ENCODE measurements at places on chromosomes 7 and 10. TPM values are rescaled to one million over a fixed set of nuclear protein-coding genes. Genes with fewer than 3 reads are reported as not detected.
A peak's percentile ranks its signal among the peaks of the same experiment; 100 is the strongest.

The TMEM229A gene
- total RNA-seq = not detected

The PYROXD2 gene
- total RNA-seq = 5.6 TPM

The ARHGEF5 gene
- total RNA-seq = 3.5 TPM

The OR2A42 gene
- total RNA-seq = not detected

The CTNNA3 gene
- under 0.01 TPM for total RNA-seq

The PDE1C gene
- total RNA-seq = 1.4 TPM

- peaks cover 58% of the 10 kb centered on the region for H3K4me1 ChIP-seq
- DNase-seq = no peak
- H3K4me3 ChIP-seq = no peak overlapping the region
- H3K27me3 ChIP-seq = no peaks in the 10 kb centered on the region
- H3K27ac ChIP-seq = peak overlapping the region; percentile 93
Measured at GRCh38 chr7:55127622-55128081, 108.8 kb downstream of the EGFR start.

- no peak overlapping the region for H3K27ac ChIP-seq
- H3K4me1 ChIP-seq = no peaks in the 10 kb centered on the region
- no peak overlapping the region for H3K4me3 ChIP-seq
- no peaks in the 10 kb centered on the region for H3K27me3 ChIP-seq
- DNase-seq = no peak
- no peaks in the 10 kb centered on the region for H3K36me3 ChIP-seq
Measured at GRCh38 chr10:107059068-107059804, 105.3 kb downstream of the SORCS1 start.

DNA sequence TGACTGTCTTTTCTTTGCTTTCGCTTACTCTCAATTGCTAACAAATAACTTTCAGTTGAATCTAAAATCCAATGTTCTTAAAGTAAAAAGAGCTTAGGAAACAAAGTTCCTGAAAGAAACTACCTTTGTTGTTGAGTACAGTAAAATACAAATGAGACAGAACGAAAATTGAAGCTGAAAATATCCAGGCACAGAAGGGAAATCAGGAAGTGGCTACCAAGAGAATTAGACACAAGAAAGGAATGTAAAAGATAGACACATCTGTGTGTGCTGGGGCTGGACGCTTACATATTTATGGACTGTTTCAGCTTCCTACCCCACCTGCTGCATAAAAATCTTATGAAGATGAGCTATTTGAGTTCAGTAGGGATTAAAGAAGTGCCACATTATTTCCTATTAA, 161.7 kb upstream of the PLXDC2 start:
- no peak overlapping the region for H3K27ac ChIP-seq
- H3K36me3 ChIP-seq = no peaks in the 10 kb centered on the region
- H3K4me1 ChIP-seq = peaks cover 28% of the 10 kb centered on the region
- DNase-seq = no peak
- H3K4me3 ChIP-seq = no peak overlapping the region

DNA sequence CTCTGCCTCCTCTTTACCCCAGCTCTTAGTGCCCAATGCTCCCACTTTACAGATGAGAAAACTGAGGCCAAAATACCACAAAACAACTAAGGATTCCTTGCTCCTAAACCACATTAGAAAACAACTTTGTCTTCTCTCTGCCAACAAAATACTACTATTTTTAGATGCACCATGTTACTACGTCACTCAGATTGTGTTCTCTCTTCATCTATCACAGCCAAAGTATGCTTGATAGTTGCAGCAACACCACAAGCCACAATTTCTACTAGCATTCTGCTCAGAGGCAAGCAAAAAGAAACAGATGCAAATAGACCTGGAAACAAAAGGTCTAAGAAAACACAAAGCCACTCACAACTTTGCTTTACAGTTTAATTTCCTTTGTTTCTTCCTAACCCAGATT, 3.3 kb upstream of the PDE1C start:
- H3K4me1 ChIP-seq = no peaks in the 10 kb centered on the region
- no peak overlapping the region for H3K4me3 ChIP-seq
- H3K27me3 ChIP-seq = no peaks in the 10 kb centered on the region
- no peak overlapping the region for H3K27ac ChIP-seq
- H3K36me3 ChIP-seq = no peaks in the 10 kb centered on the region

DNA sequence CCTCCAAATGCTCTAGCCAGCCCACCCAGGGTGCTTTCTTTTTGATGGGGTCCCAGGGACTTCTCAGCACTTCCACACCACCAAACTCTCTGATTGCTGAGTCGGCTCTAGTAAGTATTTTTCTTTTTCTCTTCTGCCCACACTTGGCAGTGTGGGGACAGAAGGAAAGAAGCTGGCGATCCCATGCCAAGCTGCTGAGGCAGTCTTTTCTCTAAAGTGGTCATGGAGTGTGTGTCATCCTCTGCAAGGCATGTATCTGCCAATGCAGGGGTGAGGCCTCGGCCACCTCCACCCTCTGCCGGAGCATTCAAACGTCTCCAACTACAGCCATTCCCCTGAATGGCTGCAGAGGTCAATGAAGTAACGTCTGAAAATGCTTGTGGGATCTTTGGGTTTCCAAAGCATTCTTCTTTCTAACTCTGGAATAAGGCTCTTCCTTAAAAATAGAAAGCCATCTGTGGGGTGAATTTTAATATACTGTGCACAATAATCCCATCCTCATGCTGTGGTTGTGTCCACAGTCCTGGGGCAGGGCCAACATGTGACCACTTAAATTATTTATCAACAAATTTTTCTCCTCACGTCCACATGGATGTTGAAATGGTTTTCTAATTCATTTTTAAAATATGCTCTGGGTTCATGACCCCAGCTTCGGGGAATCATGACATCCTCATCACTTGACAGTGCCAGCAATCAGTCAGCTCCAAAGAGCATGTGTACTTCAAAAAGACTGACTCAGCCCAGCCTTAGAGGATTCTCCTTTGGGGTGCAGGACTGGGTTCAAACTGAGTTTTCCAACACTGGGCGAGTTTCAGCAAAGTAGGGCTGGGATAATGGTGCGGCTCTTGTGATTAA, 171.3 kb upstream of the ITGB1 start:
- DNase-seq = no peak
- H3K4me1 ChIP-seq = no peaks in the 10 kb centered on the region
- no peaks in the 10 kb centered on the region for H3K27me3 ChIP-seq
- H3K36me3 ChIP-seq = no peaks in the 10 kb centered on the region
- H3K4me3 ChIP-seq = no peak overlapping the region

- H3K36me3 ChIP-seq = no peaks in the 10 kb centered on the region
- H3K27ac ChIP-seq = no peak overlapping the region
- no peak overlapping the region for H3K4me3 ChIP-seq
Measured at GRCh38 chr7:42233171-42233570, 3.8 kb downstream of the GLI3 start.

DNA sequence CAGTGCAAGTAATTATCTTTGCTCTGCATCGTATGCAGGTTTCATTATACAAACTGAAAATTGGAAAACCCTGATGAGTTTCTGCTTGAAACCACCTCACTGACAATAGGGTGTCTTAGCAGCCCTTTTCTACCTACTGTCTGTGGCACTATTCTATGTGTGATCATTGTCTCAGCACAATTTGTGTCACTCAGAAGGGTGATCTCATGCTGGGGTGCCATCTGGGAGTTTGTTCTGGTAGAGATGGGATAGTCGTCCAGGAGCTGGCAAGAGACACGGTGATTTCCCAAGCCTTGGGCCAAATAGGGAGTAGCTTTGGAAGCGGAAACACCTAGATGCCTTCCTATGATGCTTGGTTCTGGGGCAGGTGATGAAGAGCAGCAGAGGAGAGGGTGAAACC, 186.3 kb downstream of the FRMD4A start:
- no peak overlapping the region for H3K4me3 ChIP-seq
- no peak overlapping the region for H3K27ac ChIP-seq
- no peaks in the 10 kb centered on the region for H3K4me1 ChIP-seq
- H3K27me3 ChIP-seq = no peaks in the 10 kb centered on the region

DNA sequence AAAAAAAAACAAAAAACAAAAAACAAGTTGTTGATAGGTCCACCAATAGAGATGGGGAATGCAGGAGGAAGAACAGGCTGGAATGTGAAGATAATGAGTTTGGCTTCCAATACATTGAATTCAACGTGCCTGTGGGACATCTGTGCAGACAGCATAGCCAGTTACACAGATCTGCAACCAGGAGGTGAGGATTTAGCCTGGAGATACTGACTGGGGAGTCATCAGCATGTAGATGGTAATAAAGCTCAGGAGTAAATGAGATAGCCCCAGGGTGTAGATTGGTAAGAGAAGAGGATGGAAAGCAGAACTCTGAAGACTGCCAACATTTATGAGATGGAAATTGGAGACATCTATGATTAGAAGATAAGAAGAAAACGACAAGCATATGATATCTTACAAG, 4.7 kb upstream of the TRIM8 start:
- H3K27ac ChIP-seq = no peak overlapping the region
- no peaks in the 10 kb centered on the region for H3K27me3 ChIP-seq
- no peak overlapping the region for H3K4me3 ChIP-seq
- DNase-seq = no peak
- peaks cover 3% of the 10 kb centered on the region for H3K4me1 ChIP-seq

- DNase-seq = no peak
- no peaks in the 10 kb centered on the region for H3K4me1 ChIP-seq
- no peaks in the 10 kb centered on the region for H3K36me3 ChIP-seq
- no peak overlapping the region for H3K27ac ChIP-seq
- H3K27me3 ChIP-seq = no peaks in the 10 kb centered on the region
Measured at GRCh38 chr10:89165923-89166322, 41.2 kb downstream of the CH25H start.

DNA sequence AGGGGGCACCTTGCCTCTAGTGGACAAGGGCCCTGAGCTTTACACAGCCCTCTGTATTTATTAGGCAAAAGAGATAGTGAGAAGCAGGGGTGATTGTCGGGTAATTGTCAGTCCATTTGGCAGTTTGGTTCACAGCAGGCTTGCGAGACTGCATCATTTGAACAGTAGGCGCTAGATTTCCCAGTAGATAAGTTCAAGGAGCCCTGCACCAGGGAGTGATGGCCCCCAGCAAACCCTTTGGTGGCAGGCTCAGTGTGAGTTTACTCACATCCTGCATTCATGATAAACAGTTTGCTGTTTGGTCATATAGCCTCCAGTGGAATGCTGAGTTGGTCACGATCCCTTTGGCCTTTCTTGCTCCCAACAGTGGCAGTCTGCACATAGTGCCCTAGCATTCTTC, 59.4 kb downstream of the MARCHF5 start:
- no peak overlapping the region for H3K27ac ChIP-seq
- no peak overlapping the region for H3K4me3 ChIP-seq
- no peaks in the 10 kb centered on the region for H3K27me3 ChIP-seq
- DNase-seq = no peak

- no peak overlapping the region for H3K27ac ChIP-seq
- peaks cover 63% of the 10 kb centered on the region for H3K36me3 ChIP-seq
- no peaks in the 10 kb centered on the region for H3K27me3 ChIP-seq
- DNase-seq = peak; percentile 62
- no peak overlapping the region for H3K4me3 ChIP-seq
- peaks cover 9% of the 10 kb centered on the region for H3K4me1 ChIP-seq
Measured at GRCh38 chr7:30926313-30926712, 14.7 kb downstream of the AQP1 start.

- H3K4me3 ChIP-seq = peak overlapping the region; percentile 31
- no peak for DNase-seq
- H3K4me1 ChIP-seq = no peaks in the 10 kb centered on the region
- H3K27ac ChIP-seq = peak overlapping the region; percentile 52
- no peaks in the 10 kb centered on the region for H3K36me3 ChIP-seq
Measured at GRCh38 chr7:135980665-135981180, 3.6 kb upstream of the MTPN start.

GRCh38 chr7:28155964-28156363, 24.6 kb downstream of the JAZF1 start:
- no peak overlapping the region for H3K4me3 ChIP-seq
- no peaks in the 10 kb centered on the region for H3K27me3 ChIP-seq
- H3K36me3 ChIP-seq = no peaks in the 10 kb centered on the region
- DNase-seq = no peak

Data from ascending aorta (tissue), 2 donors.